Activated CD4-positive, alpha-beta memory T cell treated with anti-CD3 and anti-CD28 coated beads, Interleukin-2, amount 10 ng/mL, durations not matched to agents 7 days and 5 days (primary cell): ENCODE measurements at places on chromosomes 3 and 15. TPM values are rescaled to one million over a fixed set of nuclear protein-coding genes. Genes with fewer than 3 reads are reported as not detected.

The TBC1D23 gene
- 26.5 TPM for total RNA-seq

The SCN11A gene
- not detected for total RNA-seq

The ANKRD63 gene
- not detected for total RNA-seq

The PLSCR2 gene
- total RNA-seq = not detected

The ACKR2 gene
- total RNA-seq = 2.3 TPM

The CNTN4 gene
- not detected for total RNA-seq

The CYP8B1 gene
- not detected for total RNA-seq

The DAPK2 gene
- total RNA-seq = 3.7 TPM

The TRH gene
- not detected for total RNA-seq
